ENCODE measurements at places on chromosomes 13 and 19. TPM values are rescaled to one million over a fixed set of nuclear protein-coding genes. Genes with fewer than 3 reads are reported as not detected.

DNA sequence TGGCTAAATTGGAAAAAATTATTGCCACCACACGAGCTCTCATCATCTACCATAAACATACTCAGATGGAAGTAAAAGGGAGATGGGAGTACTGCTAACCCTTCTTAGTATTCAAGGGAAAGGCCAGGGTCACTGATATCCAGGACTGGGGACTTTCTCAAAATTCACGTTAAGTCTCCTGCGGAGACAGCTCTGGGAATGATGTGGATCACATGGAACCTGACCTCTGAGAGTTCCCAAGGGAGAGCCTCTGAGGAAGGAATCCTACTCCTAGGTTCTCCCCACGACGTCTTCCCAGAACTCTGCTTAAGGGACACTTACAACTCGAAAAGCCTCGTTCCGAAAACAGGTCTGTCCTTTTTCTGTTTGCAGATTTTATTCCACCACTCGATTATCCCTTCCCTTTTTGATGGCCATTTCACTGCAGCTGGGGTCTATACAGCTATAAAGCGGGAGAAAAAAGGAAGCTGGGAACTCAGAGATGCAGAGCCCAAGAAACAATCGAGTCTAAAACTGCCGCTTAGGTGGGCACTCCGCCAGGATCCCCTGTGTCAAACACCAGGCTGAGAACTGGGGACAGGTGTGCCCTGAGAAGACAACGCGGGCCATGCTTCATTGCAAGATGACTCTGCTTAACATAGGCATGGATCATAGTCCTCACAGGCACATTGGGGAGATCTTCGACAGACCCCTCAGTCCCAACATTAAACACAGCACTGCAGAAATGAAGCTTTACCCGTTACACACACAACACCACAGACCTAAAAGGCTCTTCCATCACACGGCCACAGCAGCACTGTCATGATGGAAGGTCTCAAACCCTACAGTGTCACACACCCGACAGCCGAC, 823 bp upstream of the ZNF567 start:
- peak overlapping the region; percentile 76 for H3K27ac ChIP-seq
- H3K4me1 ChIP-seq, result peaks cover 22% of the 10 kb centered on the region
- peak overlapping the region; percentile 74 for H3K4me3 ChIP-seq
- no peak for DNase-seq
- H3K36me3 ChIP-seq, result peaks cover under 1% of the 10 kb centered on the region

Gene MADCAM1
- 0.27 TPM for total RNA-seq

Gene KCTD12
- 77.3 TPM for total RNA-seq

DNA sequence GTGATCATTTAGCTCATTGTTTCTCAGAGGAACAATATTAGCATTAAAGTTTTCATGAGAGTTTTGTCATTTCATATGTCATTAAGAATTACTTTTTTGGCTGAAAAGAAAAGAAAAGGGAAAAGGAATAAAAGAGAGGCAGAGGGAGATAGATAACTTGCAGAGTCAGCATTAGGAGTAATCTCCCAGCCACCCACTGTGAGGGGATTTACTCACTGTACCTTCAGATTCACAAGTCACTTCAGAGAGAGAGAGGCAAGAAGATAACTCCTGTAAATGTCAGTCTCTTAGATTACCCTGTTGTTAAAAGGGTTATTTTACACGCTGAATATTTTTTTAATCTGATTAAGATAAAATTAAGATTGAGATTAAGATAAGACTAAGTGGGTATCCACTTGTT, 125.2 kb downstream of the POU4F1 start:
- no peak overlapping the region for H3K4me3 ChIP-seq
- DNase-seq, result no peak
- H3K36me3 ChIP-seq, result no peaks in the 10 kb centered on the region
- no peaks in the 10 kb centered on the region for H3K27me3 ChIP-seq

Gene FLT3LG
- total RNA-seq, result 6.1 TPM

Gene GGN
- not detected for total RNA-seq
